ENCODE measurements at places on chromosomes 13 and 19. TPM values are rescaled to one million over a fixed set of nuclear protein-coding genes. Genes with fewer than 3 reads are reported as not detected.

The SEMA6B gene
- 6.9 TPM for polyA plus RNA-seq

- DNase-seq: no peak
- no peaks in the 10 kb centered on the region for H3K4me1 ChIP-seq
- peaks cover 17% of the 10 kb centered on the region for H3K36me3 ChIP-seq
Measured at GRCh38 chr19:8095354-8095886, 42.9 kb downstream of the CCL25 start.

GRCh38 chr19:46919324-46919723, 58.5 kb downstream of the ARHGAP35 start:
- no peak for DNase-seq
- peaks cover 8% of the 10 kb centered on the region for H3K36me3 ChIP-seq
- H3K4me3 ChIP-seq: no peak overlapping the region
- no peak overlapping the region for H3K27ac ChIP-seq

The IGFLR1 gene
- polyA plus RNA-seq: 17.8 TPM

GRCh38 chr13:77373502-77373901, 46.6 kb upstream of the MYCBP2 start:
- H3K27me3 ChIP-seq: no peaks in the 10 kb centered on the region
- H3K4me3 ChIP-seq: no peak overlapping the region
- peaks cover 32% of the 10 kb centered on the region for H3K4me1 ChIP-seq
- H3K27ac ChIP-seq: no peak overlapping the region
- DNase-seq: no peak
- no peaks in the 10 kb centered on the region for H3K36me3 ChIP-seq

The ADGRE3 gene
- polyA plus RNA-seq: not detected

DNA sequence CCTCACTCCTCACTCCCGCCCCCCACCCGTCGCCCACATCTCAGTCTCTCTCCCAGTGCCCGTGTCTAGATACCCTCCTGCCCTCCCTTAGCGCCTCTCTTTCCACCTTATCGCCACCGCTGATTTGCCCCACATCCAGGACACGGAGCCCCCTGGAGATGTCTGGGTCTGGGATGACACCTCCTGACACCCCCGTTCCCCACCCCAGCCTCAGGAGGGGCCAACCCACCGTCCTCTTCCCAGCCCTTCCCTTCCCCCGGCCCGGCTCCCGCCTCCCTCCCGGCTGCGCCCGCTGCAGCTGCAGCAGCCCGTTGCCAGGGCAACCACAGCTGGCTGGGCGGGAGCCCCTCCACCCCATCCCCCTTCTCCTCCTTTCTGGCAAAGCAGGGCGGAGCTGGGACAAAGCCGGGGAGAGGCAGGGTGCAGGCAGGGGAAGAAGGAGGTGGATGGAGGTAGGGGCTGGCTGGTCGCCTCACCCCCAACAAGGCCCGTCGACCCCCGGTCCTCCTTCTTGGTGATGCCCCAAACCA, 13.5 kb downstream of the DPF1 start:
- peaks cover 14% of the 10 kb centered on the region for H3K4me1 ChIP-seq
- H3K36me3 ChIP-seq: no peaks in the 10 kb centered on the region
- peak; percentile 97 for DNase-seq

DNA sequence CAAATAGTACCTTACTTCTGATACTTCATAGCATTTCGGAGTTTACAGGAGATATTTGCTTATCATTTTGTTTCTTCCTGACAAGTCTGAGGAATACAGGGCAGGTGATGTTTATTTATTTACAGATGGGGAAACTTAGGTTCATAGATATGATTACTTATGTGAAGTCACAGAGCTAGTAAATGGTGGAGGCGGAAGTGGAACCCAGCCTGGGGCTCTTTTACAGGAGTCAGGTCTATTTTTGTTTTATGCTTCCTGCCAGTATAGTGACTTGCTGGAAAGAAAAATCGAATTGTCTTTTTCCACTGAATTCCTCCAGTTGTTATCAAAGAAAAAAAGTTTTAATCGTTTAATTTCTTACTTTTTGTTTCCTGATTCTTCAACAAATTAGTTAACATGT, 66.5 kb downstream of the DGKH start:
- no peaks in the 10 kb centered on the region for H3K27me3 ChIP-seq
- no peak overlapping the region for H3K27ac ChIP-seq
- H3K36me3 ChIP-seq: no peaks in the 10 kb centered on the region
- no peak for DNase-seq
- H3K4me3 ChIP-seq: no peak overlapping the region

DNA sequence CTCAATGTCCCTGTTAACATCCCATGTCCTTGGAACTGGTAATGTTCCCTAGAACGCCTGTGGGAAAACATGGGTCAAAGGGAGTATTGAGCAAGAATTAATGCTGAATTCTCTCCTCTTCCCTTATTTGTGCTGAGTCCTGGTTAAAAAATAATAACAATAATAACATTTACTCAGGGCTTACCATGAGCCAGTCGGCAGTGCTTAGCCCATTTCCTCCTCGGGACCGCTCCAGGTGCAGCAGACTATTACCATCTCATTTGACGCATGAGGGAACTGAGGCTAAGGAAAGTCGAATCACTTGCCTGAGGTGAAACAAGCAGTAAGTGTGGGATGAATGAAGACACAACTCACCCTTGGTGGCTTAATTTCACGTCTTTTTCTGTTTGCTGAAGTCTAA, 33.6 kb upstream of the SLC15A1 start:
- H3K27ac ChIP-seq: no peak overlapping the region
- no peaks in the 10 kb centered on the region for H3K27me3 ChIP-seq
- no peaks in the 10 kb centered on the region for H3K4me1 ChIP-seq
- H3K4me3 ChIP-seq: no peak overlapping the region
- H3K36me3 ChIP-seq: no peaks in the 10 kb centered on the region
- no peak for DNase-seq

DNA sequence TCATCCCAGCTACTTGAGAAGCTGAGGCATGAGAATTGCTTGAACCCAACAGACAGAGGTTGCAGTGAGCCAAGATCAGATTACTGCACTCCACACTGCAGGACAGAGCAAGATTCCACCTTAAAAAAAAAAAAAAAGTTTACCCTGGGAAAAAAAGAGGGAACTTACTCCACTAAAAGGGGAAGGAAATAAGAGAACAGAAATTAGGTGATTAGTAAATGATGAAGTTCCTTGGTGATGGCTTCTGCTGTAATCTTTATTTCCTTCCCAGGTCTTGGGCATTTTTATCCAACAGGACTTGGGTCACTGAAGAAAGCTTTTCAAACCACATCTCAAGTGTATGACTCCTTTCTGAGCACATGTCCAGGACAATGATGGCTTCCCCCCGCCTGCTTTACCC, 9.3 kb downstream of the ZNF780A start:
- H3K27ac ChIP-seq: no peak overlapping the region
- H3K4me1 ChIP-seq: peaks cover 7% of the 10 kb centered on the region
- no peak overlapping the region for H3K4me3 ChIP-seq
- DNase-seq: no peak
- peaks cover 31% of the 10 kb centered on the region for H3K36me3 ChIP-seq

DNA sequence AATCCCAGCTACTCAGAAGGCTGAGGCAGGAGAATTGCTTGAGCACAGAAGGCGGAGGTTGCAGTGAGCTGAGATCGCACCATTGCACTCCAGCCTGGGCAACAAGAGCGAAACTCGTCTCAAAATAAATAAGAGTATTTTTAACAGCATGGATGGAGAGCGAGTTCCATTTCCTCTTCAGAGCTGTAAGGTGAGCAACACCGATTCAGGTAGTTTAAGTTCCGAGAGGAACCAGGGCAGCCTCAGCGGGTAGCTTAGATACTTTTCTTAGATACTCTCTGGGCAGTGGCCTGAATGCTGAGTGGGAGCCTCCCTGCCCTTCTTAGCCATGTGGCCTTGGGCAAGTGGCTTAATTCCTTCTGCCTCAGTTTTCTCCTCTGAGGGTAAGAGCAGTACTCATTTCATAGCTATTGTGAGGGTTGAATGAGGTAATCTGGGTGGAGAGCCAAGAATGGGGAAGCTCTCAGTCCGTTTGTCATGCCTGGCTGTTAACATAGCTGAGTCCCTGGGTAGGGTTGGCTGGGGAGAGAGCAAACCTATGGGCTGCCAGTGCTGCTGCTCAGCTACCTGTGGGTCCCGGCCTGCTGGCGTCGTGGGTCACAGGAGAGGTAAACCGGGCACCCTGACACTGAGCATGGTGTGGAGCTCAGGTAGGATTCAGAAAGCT, 4.1 kb downstream of the ATP11A start:
- H3K4me1 ChIP-seq: peaks cover 27% of the 10 kb centered on the region
- H3K27ac ChIP-seq: no peak overlapping the region
- H3K27me3 ChIP-seq: peaks cover 12% of the 10 kb centered on the region
- no peak overlapping the region for H3K4me3 ChIP-seq
- no peaks in the 10 kb centered on the region for H3K36me3 ChIP-seq

The ZIK1 gene
- 7.7 TPM for polyA plus RNA-seq

The LPAR6 gene
- polyA plus RNA-seq: 1.9 TPM

DNA sequence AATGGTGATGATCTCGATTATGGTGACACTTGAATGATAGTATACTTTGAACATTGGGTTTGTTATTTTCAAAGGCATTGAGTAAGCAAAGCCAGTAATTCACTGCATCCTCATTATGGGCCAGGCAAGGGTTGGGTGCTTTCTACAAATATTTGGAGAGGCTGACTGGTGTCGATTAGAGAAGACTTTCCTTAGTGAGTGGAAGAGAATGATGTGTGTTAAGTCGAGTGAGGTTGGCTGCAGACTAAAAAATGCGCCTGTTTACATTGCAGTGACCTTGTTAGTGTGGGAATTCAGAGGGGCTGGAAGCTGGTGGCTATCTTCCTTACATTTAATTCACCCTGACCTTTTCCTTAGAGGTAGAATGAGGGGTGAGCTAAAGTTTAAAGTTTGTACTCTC, 22.4 kb upstream of the RNF113B start:
- peak; percentile 56 for DNase-seq
- peak overlapping the region; percentile 49 for H3K4me3 ChIP-seq
- H3K27ac ChIP-seq: peak overlapping the region; percentile 97
- H3K36me3 ChIP-seq: no peaks in the 10 kb centered on the region
- H3K27me3 ChIP-seq: no peaks in the 10 kb centered on the region
- peaks cover 54% of the 10 kb centered on the region for H3K4me1 ChIP-seq

The ATP7B gene
- 2.6 TPM for polyA plus RNA-seq

The ZNF99 gene
- polyA plus RNA-seq: not detected

GRCh38 chr19:43290568-43291359, 21.4 kb upstream of the PSG9 start:
- no peaks in the 10 kb centered on the region for H3K27me3 ChIP-seq
- DNase-seq: peak; percentile 32
- H3K4me3 ChIP-seq: no peak overlapping the region
- no peak overlapping the region for H3K27ac ChIP-seq
- H3K4me1 ChIP-seq: no peaks in the 10 kb centered on the region

GRCh38 chr13:75417012-75417384, 65.0 kb downstream of the TBC1D4 start:
- DNase-seq: no peak
- no peaks in the 10 kb centered on the region for H3K36me3 ChIP-seq
- H3K27me3 ChIP-seq: no peaks in the 10 kb centered on the region
- no peak overlapping the region for H3K4me3 ChIP-seq
- H3K27ac ChIP-seq: no peak overlapping the region

GRCh38 chr13:95099541-95099940, 201.7 kb downstream of the ABCC4 start:
- H3K36me3 ChIP-seq: no peaks in the 10 kb centered on the region
- no peak overlapping the region for H3K4me3 ChIP-seq
- H3K4me1 ChIP-seq: peaks cover 4% of the 10 kb centered on the region
- no peak overlapping the region for H3K27ac ChIP-seq
- H3K27me3 ChIP-seq: no peaks in the 10 kb centered on the region
- DNase-seq: no peak

The TTC9B gene
- 1.0 TPM for polyA plus RNA-seq

DNA sequence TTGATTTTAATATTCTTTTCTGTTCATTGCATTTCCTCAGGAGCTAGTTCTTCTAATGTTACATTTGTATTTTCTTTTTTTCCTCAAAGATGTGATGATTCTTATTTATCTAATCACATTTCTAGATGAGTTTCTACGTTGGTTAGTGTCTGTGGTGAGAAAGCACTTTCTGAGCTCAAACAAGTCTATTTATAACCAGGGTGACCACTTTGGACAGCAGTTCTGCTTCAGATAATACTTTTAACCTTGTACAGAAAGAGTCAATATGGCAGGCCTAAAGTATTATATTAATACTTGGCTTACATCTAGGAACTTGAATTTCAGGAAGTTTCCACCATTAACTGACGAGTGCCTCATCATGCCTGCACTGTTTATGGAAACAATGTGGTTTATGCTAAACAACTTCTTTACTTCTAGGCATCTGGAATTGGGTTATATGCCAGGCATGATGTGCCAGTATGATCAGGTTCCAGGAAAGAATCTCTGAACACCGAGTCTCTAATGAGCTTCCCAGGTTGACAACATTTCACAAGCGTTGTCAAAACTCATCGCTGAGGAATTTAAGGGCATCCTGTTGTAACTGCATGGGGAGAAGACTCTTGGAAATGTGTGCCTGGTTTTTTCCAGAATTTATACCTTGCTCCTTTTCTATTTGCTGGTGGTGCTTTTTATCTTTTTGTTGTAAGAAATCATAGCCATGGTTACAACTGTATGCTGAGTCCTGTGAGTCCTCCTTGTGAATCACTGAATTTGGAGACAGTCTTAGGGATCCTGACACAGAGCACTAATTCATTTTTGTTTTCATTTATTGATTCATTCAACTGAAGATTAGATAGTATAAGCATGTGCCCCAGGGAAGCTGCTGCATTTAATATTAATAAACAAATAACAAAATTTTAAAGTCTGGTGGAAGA, 344.4 kb upstream of the PCDH9 start:
- no peak overlapping the region for H3K4me3 ChIP-seq
- H3K27ac ChIP-seq: no peak overlapping the region
- no peak for DNase-seq
- H3K4me1 ChIP-seq: no peaks in the 10 kb centered on the region
- H3K27me3 ChIP-seq: no peaks in the 10 kb centered on the region

GRCh38 chr19:13839938-13840304, 37.0 kb upstream of the NANOS3 start:
- H3K27ac ChIP-seq: no peak overlapping the region
- H3K27me3 ChIP-seq: no peaks in the 10 kb centered on the region
- peaks cover 25% of the 10 kb centered on the region for H3K4me1 ChIP-seq
- no peaks in the 10 kb centered on the region for H3K36me3 ChIP-seq
- H3K4me3 ChIP-seq: peak overlapping the region; percentile 34

DNA sequence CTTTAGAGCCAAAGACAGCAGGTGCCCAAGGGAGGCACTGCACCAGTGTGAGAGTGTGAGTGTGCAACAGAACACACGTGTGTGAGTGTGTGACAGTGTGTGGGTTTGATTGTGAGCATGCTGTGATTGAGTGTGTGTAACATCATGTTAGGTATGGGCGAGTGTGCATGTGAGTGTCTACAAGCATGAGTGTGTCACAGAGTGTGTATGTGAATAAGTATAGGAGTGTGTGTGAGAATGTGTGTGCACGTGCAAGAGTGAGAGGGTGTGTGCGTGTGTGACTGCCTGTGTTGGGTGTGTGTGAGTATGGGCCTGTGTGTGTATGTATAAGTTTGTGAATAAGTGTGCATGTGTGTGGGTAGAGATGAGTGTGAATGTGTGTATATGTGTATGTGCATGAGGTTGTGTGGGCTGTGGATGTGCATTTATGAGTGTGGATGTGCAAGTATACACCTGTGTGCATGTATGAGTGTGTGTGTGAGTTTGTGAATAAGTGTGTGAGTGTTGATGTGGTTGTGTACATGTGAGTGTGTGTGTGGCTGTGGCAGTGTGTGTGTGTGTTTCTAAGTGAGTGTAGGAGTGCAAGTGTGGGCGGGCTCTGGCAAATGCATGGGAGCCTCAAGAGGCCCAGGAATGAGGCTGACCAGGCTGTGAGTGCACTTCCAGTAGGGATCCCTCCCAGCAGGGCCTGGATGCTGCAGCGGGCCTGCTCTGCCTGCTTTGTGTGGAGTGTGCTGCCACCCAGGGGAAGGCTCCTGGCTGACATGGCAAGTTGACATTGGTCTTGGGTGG, 198.4 kb downstream of the COL4A1 start:
- peak; percentile 70 for DNase-seq
- no peaks in the 10 kb centered on the region for H3K27me3 ChIP-seq
- no peaks in the 10 kb centered on the region for H3K4me1 ChIP-seq
- no peak overlapping the region for H3K27ac ChIP-seq

Data from GM23338 (cell line).